ENCODE measurements at places on chromosomes 1 and 21.

- no peak for DNase-seq
Measured at GRCh38 chr1:233114159-233114558, 163.7 kb downstream of the NTPCR start.

DNA sequence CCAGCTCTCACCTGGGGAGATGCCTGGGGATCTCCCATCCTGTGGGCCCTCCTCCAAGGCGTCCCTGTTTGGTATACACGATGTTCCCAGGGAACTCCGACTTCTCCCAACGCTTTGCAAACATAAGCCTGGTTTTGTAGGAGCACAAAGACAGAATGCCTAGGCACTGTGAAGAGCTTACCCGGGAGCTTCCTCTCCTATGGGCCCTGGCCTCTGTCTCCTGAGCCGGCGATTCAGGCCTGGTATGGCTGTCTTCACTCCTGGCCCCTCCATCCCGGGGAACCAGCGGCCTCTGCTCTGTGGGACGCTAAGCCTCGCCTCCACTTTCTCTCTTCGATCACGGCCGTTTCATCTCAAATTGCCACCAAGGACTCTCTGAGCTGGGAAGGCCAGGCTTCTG, 59.6 kb upstream of the ACTRT2 start:
- no peak for DNase-seq

- peak; percentile 34 for DNase-seq
Measured at GRCh38 chr1:155127105-155127966, at the start of gene EFNA1. Gene EFNA1, plus strand, starts transcription at chr1:155127876. Its CDS starts 102 bp downstream, at chr1:155127978.

GRCh38 chr21:34097442-34097841, 24.1 kb downstream of the MRPS6 start:
- no peak for DNase-seq

GRCh38 chr1:172470149-172470548, 26.3 kb upstream of the PIGC start:
- DNase-seq, result no peak

DNA sequence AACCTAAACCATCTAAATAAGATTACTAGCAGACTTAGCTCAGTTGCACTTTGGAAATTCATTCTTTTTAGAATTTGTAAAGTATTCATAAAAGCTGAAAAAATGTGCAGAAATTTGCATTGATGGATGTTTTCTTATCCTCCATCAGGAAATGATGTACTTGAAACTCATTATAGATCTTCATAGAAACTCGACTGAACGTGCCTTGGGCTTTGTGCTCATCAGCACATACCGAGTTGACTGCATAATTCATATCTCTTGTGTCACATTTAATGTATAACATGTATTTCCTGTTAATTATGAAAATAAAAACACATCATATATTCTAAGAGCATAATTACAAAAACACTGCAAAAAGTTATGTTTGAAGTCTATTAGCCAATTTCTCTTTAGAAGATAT, 290.9 kb upstream of the NR5A2 start:
- no peak for DNase-seq

DNA sequence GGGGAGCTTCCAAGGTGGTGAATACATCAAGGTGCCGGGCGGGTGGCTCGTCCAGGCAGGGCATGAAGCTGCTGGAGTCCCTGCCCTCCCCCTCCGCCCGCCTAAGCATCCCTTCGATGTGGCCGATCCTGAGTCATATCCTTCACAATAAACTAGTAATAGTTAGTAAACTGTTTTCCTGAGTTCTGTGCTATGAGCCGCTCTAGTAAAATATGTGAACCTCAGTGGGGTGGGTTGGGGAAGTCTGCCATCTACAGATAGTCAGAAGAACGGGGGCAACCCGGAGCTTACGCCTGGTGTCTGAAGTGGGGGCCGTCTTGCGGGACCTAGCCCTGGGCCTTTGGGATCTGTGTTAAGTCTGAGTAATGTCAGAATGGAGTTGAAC, 21.6 kb downstream of the C2CD2 start:
- no peak for DNase-seq

DNA sequence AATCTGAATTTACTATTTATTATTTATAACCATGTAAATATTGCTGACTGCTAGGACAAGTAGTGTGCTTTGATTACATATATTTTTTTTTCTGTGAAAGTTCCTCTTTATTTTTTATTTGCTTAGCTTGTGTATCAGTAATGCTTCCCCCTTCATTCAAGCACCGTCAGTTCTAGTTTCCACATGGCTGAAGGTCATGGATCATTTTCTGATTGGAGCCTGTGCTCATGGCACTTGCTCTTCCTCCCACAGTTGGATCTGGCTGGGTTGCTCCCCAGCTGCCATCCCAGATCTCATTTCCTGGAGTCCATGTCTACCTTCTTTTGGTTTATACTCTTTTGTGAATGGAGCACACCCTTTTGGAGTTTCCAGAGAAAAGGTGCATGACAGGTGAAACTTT, 57.0 kb upstream of the IGSF5 start:
- DNase-seq, result no peak

DNA sequence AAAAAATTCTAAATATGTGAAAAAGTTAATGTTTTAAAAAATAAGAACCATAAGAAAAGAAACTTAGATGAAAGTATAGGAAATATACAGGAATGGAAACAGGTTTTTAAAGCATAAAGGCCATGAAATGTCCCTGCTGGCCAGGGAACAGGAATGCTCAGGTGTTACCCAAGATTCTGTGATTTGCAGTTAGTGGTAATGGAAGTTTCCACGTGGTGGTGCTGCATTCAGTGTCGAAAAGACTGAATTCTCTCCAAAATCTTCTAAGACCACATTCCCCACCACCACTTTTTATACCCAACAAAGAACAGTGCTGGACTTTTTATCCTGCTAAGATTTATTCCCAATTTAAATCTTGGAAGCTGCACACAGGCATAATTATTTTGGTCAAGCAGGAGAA, 126.2 kb downstream of the PRRX1 start:
- no peak for DNase-seq

GRCh38 chr1:45620588-45621500, 3.0 kb downstream of the CCDC17 start:
- DNase-seq, result no peak

DNA sequence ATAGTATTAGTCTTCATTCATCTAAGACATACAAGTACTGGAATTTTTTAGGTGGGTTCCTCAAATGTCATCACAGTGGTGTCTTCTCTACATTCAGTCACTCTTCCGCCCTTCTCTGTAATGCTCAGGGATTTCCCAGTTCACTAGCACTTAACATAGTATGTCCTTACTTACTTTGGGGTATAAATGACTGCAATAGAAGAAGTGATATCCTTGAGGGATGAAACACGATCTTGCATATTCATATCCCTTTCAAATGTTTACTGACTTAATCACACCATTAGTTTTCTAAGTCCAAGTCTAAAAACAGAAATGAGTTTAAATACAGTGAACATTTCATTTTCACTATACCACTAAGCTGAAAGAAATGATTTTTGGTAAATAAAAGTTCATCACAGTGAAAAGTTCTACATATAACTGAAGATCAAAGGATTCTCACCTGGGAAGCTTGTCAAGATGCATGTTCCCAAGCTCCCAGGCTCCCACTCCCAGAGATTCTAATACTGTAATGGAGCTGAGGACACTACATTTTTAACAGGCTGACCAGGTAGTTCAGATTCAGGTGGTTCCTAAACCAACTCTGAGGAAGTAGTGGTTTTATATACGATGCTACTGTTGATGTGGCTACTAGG, 29.7 kb downstream of the MRPL39 start:
- no peak for DNase-seq

GRCh38 chr1:170156594-170156993, 10.8 kb downstream of the NTMT2 start:
- DNase-seq, result no peak

DNA sequence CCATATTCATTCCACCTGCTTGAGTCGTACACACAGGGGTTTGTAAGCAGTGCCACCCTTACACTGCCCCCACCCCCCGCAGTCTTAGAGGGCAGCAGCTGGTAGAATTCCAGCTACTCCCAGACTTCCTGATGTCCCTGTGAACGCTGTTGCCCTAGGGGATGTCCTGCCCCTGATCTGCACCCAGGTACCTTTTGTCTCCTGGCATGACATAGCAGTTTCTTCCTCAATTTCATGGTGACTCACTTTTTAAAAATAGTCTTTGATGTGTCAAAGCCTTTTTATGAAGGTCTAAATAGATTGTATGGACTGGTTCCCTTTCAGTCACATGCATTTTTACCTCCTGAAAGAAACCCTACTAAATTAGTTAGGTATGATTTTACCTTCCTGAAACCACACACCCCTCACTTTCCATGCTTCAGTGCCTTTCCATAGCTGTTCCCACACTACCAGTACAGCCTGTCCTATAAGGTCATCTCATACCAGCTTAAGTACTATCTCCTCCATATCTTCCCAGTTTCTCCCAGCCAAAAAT, 76.4 kb downstream of the ST3GAL3 start:
- no peak for DNase-seq

GRCh38 chr1:54678776-54679643, 36.7 kb upstream of the TTC4 start:
- DNase-seq, result no peak

DNA sequence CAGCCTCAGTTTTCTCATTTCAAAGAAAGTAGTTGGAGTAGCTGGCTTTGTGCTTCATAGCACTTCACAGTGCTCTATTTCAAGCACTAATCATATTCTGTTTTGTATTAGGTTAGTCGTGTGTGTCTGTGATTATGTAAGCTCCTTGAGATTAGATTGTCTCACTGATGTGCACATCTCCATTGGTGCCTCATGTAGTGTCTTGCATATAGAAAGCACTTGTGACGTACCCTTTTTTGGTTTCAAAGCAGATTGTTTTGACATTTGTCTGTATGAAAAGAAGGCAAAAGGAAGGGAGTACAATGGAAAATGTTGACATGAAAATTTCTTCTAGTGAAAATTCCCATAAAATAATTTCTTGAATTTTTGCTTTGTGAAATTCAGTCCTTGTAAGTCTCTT, 13.9 kb downstream of the BTBD8 start:
- DNase-seq, result no peak

DNA sequence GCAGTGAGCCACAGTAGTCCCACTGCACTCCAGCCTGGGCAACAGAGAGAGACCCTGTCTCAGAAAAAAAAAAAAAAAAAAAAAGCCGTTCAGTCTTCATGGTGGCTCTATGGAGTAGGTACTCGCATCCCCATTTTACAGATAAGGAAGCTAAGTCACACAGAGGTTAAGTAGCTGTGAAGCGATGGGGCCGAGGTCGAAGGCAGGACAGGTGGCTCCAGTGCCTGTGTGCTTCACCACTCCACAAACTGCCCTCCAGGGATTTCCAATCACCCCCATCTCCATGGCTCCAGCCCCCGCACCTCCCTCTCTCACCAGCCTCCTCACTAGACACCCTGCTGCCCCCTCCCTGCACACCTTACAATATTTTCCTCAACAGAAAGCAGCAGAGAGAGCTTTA, 61.9 kb downstream of the SYF2 start:
- DNase-seq, result no peak

- DNase-seq, result no peak
Measured at GRCh38 chr1:229064320-229065168, 206.4 kb upstream of the RAB4A start.
